Fibroblast of the aortic adventitia (primary cell): ENCODE measurements at places on chromosomes 4 and X. TPM values are rescaled to one million over a fixed set of nuclear protein-coding genes. Genes with fewer than 3 reads are reported as not detected.

DNA sequence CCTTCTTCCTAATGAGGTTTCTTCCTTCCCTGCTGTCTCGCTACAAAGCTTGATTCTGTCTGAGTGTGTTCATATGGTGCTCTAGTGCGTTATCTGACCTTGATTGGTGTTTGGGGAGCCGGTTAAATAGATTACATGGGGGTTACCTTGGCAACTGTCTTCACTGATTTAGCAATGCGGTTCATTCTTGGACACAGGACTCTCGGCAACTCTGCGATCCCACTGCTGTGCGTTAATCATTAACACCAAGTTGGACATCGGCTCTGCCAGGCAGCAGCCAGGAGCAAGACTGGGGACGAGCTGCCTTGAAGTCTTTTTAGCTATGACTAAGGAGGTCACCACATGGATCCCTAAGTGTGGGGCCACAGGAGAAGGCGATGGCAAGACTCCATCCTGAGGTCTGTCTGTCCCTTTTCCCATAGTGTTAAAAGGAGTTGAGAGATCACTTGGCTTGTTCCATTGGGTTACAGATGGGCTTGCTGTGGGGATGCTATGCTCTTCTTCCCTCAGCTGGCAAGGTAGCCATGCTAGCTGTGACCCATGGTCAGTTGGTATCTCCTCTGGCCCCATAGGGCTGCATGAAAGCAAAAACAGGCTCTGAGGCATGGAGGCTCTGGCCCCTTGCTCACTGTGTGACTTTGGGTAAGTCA lies 93.4 kb upstream of the MAMLD1 start:
- peak; percentile 7 for DNase-seq

Gene ART3
- total RNA-seq, result not detected in 2 replicates

DNA sequence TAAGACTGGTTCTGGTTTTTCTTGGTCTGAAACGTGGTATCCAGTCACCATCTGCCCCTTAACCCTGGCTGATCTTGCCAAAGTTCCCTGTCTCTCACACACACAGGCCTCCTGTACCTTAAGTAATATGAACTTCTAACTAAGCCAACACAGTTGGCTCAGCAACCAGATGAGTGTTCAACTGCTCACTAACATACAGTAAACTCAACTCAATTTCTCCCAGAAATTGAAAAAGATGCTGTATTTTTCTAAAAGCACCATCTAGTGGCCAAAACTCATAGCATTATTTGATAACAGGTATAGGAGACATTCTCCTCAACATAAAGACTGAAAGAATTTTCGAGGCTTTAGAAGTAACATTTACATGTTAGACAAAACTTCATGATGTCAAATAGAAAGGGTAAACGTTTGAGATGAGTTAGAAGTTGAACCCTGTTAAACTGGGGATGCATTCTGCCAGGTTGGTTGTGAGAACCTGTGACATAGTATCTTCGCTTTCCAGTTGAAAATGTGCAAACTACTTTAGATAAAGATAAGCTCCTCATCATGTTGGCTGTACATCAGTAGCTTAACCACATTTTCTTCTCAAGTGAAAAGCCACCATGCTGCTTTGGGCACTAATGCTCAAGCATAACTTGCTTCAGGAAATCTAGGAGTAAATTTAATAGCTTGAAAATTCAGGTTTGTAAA lies 31.2 kb downstream of the CCNI start:
- peak; percentile 78 for DNase-seq

Gene SORCS2
- 0.27 and 5.4 TPM in 2 replicates for total RNA-seq

Gene NCBP2L
- total RNA-seq, result not detected in 2 replicates

Gene NLGN4X
- 0.08 TPM in 1 of 2 replicates, not detected in the other for total RNA-seq

- DNase-seq, result no peak
Observed at GRCh38 chr4:127506283-127506682, 126.5 kb upstream of the INTU start.

DNA sequence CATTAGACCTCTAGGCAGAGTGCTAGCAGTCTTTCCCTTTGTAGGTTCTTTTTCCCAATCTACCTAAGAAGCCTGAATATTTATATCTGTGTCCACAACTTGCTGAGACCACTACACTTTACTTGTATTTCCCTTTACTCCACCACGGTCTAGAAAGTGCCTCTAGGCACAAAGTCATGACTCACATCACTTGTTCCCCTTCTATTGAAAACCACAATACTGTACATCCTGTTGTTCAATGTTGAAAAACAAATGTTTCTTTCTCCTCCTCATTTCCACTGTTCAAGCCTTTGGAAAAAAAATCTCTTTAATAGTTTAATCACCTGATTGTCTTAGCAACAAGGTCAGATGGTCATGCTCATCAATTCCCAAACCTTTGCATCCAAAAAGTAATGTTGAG lies 326.7 kb downstream of the GUCY2F start:
- DNase-seq, result no peak

Gene CENPI
- 4.3 and 23.4 TPM in 2 replicates for total RNA-seq

Gene ANK2
- 190 and 200 TPM in 2 replicates for total RNA-seq

- no peak for DNase-seq
Observed at GRCh38 chr4:163415668-163416067, 57.9 kb downstream of the TKTL2 start.

DNA sequence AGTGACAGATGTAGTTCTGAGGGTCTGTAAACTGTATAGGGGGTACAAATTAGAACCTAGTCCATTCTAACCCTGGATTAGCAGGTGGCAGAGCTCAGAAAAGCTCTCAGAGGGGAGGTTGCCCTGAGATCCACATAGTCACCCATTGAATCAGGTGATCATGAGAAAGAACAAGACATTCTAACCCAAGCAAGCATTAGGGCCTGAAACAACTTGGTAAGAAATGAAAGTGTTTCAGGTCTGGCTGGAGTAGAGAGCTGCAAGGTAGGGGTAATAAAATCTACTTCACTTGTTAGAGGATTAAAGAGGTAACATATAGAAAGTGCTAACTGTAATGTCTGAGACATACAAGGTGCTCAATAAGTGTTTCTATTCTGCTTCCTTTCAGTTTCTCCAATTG lies 8.8 kb upstream of the BMP2K start:
- no peak for DNase-seq

DNA sequence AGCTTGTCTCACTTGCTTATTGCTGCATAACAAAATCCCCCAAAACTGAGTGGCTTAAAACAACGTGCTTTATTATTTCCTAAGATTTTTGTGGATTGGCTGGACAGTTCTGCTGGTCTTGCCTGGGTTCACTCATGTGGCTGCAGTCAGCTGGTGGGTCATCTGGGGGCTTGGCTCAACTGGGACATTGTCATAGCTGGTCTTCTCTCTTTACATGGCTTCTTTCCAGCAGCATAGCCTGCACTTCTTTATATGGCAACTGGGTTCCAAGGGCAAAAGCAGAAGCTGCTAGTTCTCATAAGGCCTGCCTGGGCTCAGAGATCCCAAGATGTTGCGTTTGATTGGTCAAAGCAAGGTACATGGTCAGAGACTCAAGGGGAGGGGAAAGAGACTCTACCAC lies 33.7 kb upstream of the STAG2 start:
- no peak for DNase-seq

Gene CLGN
- total RNA-seq, result 4.1 and 19.3 TPM in 2 replicates

- no peak for DNase-seq
Observed at GRCh38 chr4:21413807-21414370, 534.7 kb downstream of the KCNIP4 start.

GRCh38 chr4:91345632-91346031 lies 958.1 kb upstream of the GRID2 start:
- no peak for DNase-seq

Gene MAGEC3
- total RNA-seq, result 0.27 TPM in 1 of 2 replicates, not detected in the other

Gene FAM184B
- not detected in 2 replicates for total RNA-seq

GRCh38 chr4:181018913-181019312 lies 1224.3 kb upstream of the TENM3 start:
- no peak for DNase-seq

Gene DGKK
- not detected in 2 replicates for total RNA-seq

Gene MAGEA8
- not detected in 2 replicates for total RNA-seq

DNA sequence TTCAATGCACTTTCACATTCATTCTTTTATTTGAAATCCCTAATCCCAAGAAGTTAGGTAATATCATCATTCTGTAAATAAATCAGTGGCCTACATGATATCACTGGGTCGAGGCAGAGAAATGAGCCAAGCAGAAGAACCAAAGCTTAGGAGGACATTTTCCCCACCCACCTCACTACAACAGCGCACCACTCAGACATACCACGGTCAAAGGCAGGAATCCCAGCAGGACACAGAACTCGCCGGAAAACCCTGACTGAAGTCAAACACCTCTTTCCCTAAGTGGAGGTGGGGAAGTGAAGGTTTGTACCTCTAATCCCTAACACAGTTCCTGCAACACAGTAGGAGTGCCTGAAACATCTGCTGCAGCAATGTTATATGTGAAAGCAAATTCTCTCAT lies 21.5 kb downstream of the RELL1 start:
- no peak for DNase-seq

Gene POU4F2
- not detected in 2 replicates for total RNA-seq

DNA sequence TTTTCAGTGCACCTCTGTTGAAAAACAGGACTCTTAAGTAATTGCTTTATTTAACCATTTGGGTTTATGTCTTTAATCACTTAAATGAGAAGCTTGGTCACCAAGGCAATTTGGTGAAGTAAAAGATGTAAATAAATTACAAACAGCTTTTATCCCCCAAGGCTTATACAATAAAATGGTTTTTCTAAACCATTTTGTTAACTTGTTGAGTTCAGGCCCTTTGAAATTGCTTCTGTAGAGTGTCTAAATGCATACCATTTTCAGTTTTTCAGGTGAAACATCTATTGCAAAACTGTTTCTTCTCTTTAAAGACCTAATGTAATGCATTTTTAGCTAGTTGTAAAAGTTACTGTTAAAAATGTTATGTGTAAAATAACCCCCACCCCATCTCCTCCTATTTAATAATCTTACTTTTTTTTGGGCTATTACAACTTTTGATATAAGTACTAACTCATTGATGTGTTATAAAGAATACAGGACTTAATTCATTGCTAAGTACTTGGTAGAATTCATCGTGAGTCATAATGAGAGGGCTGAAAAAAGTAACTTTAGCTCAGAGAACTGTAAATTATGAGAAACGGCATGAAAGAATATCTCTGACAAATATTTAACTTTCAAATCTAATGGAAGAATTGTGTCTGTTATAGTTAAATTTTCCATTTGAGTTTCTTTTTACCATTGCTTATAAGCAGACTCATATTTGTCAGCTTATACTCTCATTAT lies 4.5 kb downstream of the RAPGEF2 start:
- peak; percentile 25 for DNase-seq

Gene UNC5C
- 0.90 and 2.2 TPM in 2 replicates for total RNA-seq

GRCh38 chr4:106818764-106819163 lies 217.3 kb downstream of the DKK2 start:
- peak; percentile 19 for DNase-seq

- DNase-seq, result no peak
Observed at GRCh38 chr4:86894455-86894854, 2.2 kb upstream of the C4orf36 start.

DNA sequence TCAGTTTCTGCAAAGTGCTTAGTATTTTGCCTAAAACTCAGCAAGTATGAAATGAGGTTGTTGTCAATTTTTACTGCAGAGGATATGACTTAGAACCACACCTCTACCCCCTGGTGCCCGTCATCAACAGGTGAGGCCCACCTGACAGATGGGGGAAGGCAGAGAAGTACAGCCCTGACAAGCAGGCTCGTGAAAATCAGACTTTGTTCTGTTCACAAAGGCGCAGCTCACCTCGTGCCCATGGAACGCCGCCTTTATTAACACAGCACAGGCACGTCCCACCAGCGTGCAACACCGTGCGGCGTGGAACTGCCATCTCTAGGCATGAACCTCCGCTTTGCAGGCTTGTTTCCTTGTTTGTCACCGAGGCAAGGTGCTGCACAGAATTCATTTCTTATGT lies 13.3 kb downstream of the CYP4V2 start:
- no peak for DNase-seq

- DNase-seq, result no peak
Observed at GRCh38 chr4:99783940-99784339, 32.7 kb upstream of the DAPP1 start.

DNA sequence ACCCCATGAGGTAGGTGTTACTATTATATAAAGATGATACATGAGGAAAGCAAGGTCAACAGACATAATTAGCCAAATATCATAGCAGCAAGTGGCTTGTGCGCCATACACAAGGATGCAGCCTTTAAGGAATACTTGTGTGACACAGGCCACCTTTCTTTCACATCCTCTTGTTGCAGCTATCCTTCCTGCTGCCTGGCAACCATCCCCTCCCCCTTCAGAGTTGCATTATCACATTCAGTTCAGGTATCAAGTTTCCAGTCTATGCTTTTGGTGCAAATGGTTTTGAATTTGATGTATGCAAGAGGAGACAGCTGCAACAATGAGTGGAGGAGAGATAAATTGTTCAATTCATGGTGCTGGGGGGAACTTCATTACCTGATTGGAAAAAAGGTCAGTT lies 6.4 kb downstream of the ZCCHC18 start:
- no peak for DNase-seq

GRCh38 chr4:123649250-123649644 lies 252.7 kb downstream of the SPRY1 start:
- no peak for DNase-seq

DNA sequence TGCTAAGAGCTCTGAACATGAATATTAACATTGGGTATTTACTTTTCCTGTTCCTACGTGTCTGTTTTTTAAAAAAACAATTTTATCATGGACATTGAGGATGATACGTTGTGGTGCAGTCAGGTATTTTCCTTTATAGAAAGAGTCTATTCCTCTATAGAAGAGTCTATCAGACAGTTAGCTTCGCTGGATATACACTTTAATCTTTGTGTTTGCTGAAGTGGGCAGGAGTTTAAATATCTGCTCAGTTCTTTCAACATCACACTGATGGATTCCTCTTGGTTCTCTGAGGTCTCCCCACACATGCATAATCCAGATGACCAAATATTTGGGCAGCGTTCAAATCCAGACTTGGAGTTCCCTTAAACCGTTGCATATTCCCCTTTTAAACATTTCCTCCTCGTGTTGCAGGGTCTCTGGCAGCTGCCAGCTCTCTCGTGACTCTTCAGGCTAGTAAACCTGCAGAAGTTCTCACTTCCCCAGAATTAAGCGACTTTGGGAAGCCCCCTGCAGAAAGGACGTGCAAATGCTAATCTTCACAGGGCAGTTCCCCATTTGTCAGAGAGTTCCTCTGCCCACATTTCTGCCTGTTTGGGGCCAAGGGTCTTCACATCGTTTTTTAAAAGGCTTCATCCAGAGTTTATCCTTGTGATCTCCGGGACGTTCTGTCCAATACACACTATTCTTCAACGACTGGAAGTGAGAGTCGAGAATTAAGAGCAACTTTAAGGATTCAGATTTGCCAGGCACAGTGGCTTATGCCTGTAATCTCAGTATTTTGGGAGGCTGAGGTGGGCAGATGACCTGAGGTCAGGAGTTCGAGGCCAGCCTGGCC lies 20.5 kb upstream of the DHRSX start:
- DNase-seq, result no peak

Gene GDPD2
- total RNA-seq, result not detected in 2 replicates
